Jurkat, Clone E6-1 (cell line): ENCODE measurements at places on chromosomes 6 and 20.

- DNase-seq: no peak
Observed at GRCh38 chr6:36916126-36916525, 30.4 kb downstream of the C6orf89 start.

GRCh38 chr6:68238097-68238601 lies 396.9 kb upstream of the ADGRB3 start:
- no peak for DNase-seq

- no peak for DNase-seq
Observed at GRCh38 chr6:18302561-18303439, 38.5 kb upstream of the DEK start.

DNA sequence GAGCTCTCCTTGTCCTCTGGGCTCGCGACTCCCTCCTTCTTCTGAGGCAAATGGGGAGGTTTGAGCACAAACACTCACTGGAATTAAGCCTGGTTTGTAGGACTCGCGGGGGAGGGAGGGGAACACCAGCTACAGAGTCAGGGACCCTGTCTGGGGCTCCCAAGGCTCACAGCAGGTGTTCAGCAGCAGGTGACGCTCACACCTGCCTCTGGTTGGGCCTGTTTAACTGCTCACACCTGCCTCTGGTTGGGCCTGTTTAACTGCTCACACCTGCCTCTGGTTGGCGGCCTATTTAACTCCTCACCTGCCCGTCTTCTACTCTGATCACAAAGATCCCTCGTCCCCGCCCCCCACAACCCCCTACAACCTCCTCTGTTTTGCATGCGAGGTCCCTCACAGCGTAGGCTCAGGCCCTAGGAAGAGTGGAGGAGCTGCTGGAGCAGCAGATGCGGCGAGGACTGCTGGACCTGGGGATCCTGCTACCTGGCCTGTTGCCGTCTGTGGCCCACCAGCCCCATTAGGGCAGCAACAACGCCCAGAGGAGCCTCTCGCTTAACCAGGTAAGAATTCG lies 181.9 kb downstream of the ERMARD start:
- DNase-seq: no peak

DNA sequence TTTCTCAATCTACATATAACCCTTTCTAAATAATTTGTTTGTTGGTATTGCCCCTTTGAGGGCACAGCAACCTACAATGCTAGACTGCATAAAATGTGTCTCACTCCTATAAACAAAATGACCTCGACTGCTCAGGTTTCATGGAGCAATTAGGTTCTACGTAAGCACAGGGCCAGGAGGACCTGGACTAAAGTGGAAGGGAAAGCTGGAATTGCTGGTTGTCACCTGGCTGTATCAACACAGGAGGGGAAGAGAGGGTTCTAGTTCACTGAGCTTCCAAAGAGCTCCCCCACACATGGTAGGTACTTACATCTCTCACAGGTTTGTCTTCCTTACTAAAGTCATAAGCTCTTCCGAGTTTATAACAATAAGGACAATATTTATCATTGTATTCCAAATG lies 51.0 kb downstream of the NCOA6 start:
- DNase-seq: no peak

DNA sequence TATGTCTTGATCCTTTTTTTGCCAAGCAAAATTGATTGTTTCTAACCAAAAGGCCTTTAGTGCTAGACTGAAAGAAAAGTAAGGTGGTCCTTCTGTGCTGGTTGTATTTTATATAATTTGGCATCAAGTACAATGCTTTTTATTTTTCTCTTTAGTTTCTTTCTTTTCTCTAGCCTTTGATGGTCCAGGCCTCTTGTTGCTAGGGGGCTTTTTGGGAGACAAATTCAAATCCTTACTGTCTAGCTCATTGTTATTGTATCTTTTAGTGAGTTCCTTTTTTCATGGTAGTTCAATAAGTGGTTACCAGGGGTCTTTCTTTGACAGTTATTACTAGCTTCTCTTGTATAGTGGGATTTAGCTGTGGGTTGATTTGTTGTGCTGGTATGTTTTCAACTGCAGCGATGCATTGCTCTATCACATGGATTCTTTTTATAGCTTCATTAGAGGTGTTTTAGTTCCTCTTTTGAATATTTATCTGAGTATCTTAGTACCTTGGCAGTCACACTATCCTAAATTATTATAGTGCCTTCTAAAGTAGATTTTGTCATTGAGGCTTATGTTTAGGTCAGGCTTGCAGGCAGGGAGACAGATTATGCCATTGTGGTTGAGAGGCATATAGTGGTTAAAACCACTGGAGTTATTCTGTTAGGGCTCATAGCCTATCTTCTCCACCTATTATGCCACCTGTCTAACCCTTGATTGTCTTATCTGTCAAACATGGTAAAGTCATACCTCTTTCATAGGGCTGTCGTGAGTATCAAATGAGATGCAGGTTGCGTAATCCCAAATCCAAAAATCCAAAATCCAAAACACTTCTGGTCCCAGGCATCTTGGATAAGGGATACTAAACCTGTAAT lies 49.5 kb downstream of the KCNS1 start:
- DNase-seq: peak; percentile 83

DNA sequence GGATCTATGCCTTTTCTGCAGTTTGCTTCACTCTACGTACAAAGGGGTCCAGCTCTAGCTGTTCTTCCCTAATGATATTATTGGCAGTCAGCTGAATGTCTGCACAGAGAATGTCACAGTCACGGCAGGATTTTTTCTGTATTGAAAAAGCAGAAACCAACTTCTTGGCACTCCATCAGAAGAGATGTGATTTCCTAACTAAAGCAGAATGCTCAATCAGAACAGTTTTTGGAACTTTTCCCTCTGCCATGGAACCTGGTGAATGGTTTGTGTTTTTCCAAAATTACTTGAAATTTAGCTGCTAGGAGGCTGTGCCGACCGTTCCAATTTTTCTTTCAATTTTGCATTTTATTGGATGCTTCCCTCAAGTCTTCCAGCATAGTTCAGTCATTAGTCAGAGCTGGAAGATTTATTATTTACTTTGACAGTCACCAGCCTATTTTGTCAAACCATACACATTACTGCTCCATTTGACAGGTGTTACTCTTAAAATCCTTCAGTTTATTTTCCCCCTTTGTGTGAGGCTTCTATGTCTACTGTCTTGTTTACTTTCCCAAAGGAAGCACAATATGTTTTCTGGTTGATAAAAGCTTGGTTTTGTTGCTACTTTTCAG lies 259.6 kb upstream of the EPHA7 start:
- DNase-seq: no peak

DNA sequence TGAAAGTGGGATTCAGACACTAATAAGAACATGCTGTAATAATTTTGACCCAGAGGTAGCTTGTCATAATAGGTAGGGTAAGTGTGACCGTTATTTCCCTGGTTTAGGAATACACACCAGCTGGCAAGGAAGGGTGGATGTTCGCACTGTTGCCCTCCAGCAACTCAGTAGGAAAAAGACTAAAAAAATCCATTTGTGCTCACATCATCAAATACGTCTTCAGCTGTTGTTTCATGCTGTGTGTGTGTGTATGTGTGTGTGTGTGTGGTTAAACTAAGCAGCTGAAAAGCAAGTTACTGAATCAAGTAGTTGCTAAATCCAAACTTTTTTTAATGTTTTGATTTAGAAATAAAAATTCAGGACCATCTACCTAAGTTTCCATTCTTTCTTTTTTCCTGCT lies 218.7 kb downstream of the TRDN start:
- DNase-seq: no peak

- no peak for DNase-seq
Observed at GRCh38 chr6:36663504-36664446, 14.7 kb upstream of the CDKN1A start.
